ENCODE measurements at places on chromosomes 3 and 15.

- no peak for DNase-seq
These were observed 25.0 kb upstream of the LINGO1 start for GRCh38 chr15:77657634-77658238.

DNA sequence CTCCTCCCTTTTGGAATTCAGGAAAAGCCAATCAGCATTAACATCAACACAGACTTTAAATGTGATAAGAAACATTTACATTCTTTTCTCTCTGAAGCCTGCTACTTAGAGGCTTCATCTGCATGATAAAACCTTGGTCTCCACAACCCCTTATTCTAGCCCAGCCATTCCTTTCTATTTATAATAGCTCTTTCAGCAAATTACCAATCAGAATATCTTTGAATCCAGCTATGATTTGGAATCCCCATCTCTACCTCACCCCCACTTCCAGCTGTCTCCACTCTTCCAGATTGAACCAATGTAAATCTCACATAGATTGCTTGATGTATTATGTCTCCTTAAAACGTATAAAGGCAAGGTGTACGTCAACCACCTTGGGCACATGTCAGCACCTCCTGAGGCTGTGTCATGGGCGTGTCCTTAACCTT is 139.7 kb downstream of the TUSC7 start:
- DNase-seq = no peak

DNA sequence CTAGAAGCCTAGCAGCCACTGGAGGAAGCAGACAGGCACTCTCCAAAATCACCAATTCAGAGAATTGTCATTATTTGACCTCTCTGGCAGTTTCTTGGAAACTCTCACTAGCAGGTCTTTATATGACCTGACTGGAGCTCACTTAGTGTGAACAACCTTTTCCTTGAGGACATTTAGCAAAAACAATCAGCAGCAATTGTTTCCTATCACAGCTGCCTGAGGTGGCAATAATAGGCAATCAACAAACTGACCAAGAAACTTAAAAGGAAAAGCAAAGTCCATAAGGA is 162.4 kb upstream of the STT3B start:
- no peak for DNase-seq

DNA sequence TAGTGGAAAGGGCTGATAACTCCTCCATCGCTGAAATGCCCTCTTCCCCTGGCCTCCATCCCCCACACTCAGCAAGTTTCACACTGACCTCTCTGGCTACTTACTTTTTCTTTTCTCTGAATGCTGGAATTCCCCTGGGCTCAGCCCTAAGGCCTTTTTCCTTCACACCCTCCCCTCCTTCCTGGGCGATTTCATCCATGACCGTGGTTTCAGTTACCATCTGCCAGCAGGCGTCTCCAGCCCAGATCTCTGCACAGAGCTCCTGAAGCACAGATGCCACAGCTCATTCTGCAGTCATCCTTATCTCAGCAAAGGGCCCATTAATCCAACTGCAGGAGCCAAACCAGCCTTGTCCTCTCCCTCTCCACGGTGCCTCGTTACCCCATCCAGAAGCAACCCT is 114.0 kb downstream of the RFTN1 start:
- DNase-seq = peak; percentile 54

- no peak for DNase-seq
These were observed 31.0 kb downstream of the CCDC32 start for GRCh38 chr15:40533763-40534364.

DNA sequence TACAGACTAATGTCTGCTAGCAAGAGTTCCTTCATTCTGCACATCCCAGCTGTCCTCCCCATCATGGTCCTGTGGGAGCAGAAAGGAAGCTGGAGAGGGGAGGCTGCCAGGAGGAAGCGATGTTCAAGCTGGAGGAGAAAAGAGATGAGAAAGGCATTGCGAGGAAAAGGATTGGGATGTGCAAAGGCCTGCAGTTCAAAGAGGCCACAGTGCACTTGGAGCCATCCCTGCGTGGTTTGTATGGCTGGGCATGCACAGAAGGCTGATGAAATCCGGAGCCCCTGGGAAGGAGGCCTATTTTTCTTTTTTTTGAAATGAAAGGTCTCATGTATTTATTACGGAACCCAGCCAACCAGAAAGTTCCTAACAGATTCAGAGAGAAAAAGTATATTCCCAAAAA is 22.8 kb downstream of the AMOTL2 start:
- DNase-seq = no peak

- DNase-seq = no peak
These were observed 13.7 kb upstream of the LRRC2 start for GRCh38 chr3:46579756-46580286.

GRCh38 chr3:107841831-107842230 is 249.0 kb downstream of the CD47 start:
- no peak for DNase-seq

DNA sequence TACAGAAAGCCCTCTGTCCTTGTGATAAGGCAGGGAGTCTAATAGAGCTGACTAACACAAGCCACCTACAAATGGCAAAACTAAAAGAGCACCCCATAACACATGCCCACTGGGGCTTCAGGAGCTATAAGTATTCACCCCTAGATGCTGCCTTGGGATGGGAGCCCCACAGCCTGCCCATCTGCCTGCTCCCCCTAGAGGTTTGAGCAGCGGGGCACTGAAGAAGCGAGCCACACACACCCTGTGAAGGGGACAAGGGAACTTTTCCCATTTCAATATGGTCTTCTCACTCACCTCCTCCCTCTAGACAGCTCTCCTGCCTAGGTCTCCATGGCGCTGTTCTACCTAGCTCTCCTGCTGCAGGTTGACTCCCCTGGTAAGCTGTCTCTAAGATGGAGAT is 261.0 kb downstream of the SHQ1 start:
- no peak for DNase-seq

- DNase-seq = no peak
These were observed 52.6 kb upstream of the ATP11B start for GRCh38 chr3:182740710-182741109.

- no peak for DNase-seq
These were observed 744.7 kb downstream of the TUSC7 start for GRCh38 chr3:117454254-117454653.

GRCh38 chr3:69509288-69509687 is 123.4 kb upstream of the FRMD4B start:
- DNase-seq = no peak

- DNase-seq = no peak
These were observed 21.5 kb downstream of the CIAO2A start for GRCh38 chr15:64071931-64072765.

- no peak for DNase-seq
These were observed 18.7 kb upstream of the EOMES start for GRCh38 chr3:27740854-27741253.

- DNase-seq = peak; percentile 29
These were observed 81.3 kb upstream of the ABI3BP start for GRCh38 chr3:101074518-101074917.

DNA sequence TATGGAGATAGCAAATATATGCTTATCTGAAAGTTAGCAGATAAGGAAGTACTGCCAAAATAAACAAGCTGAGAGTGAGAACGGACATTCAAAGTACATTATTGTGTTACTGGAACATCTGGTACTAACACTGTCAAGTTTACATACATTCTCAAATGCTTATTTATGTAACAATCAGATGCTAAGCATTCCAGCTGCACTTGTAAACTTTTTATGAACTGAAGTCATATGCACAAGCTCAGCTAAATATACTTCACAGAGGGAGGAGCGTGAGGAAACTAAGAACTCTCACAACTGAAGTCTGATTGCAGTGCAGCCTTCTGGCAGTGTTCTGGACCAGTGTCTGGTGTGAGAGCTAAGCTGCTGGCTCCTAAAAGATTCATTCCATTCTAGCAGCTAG is 223.7 kb upstream of the NANOGP8 start:
- peak; percentile 92 for DNase-seq

DNA sequence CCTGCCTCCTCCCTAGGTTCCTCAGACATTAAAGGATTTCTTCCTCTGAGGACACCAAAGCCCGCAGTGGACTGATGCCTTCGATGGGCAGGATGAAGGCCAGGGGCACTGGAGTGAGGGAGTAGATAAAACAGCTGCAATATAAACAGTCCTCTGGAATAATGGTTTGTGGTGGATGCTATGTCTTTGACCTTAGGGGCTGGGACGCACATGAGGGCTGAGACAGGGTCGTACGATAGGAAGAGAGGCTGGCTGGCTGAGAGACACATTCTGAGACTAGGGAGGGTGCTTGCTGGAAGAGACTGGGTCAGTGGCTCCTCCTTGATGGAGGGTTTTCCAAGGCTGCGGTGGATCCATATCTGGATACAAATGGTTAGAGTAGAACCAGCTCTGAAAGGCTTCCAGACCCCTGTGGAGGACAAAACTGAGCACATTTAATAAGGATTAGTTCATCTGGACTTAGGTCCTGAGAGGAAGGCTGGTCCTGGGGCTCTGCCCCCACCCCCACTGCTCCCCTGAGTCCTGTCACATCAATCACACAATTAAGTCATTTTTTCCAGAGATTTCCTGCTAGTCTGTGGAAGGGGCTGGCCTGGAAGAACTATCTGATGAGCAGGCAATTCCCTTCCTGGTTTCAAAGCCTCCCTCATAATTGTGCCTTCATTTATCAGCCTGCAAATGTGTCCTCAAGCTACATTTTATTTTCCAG is 15.8 kb downstream of the TBC1D21 start:
- no peak for DNase-seq

DNA sequence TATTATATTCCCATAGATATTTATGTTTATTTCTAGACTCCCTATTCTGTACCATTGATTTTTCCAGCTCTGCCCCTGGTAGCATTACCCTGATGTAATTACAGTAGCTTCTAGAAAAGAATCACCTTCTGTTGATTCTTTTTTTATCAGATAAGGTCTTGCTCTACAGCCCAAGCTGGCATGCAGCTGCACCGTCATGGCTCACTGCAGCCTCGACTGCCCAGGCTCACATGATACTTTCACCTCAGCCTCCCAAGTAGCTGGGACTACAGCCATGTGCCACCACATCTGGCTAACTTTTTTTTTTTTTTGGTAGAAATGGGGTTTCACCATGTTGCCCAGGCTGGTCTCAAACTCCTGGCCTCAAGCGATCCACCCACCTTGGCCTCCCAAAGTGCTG is 41.8 kb downstream of the SLC24A1 start:
- no peak for DNase-seq

GRCh38 chr3:170108955-170109354 is 71.2 kb downstream of the GPR160 start:
- no peak for DNase-seq

DNA sequence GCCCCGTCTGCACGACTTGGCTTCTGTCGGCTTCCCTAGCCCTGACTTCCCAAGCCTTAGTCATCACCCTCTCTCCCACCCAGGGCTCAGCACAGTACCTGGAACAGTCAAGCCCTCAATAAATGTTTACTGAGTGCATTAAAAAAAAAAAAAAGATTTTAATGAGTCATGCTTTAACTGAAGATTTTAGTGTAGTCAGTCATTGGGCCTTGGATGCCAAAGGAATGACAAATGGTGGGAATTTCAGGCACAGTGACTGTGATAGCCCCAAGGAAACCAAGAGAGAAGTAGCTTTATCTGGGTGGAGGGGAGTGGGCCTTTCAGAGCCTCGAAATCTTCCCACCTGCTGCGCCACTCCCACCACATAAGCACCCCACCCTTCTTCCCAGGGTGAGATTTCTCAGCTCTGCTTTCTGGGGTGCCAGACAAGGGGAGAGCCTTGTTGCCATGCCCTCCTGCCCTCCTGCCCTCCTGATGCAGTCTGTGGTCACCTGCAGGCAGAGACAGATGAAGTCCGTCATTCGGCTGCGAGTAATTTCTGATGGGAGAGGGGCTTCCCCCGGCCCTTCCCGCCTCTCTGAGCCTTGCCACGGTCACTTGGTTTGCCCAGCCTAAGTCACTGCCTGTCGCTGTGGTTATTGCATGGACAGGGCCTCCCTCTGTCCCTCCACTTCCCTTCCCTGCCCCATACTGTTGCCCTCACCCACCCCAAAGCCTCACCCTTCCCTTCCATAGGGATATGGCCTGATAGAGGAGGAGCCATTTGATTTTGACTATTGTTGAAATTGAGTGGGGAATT is 41.8 kb downstream of the SMAD3 start:
- DNase-seq = peak; percentile 100

DNA sequence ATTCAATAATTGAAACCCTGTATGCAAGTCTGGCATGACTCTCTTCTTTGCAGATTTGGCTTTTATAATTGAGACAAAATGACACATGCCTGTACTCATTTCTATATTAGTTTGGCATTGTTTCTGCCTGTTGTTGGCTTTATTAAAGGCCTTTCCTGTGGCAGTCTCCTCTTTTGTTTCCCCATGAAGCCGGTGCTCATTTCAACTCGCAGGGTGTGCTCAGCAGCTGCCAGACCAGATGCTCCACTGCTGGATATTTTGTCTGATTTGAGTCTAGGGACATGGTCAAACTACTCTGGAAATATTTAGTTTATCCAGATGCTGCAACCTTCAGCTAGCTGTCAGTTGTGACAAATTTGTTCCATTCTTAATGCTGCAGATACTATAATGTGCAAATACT is 445.3 kb downstream of the NAALADL2 start:
- DNase-seq = no peak

- no peak for DNase-seq
These were observed 10.6 kb downstream of the CHCHD4 start for GRCh38 chr3:14113965-14114635.

DNA sequence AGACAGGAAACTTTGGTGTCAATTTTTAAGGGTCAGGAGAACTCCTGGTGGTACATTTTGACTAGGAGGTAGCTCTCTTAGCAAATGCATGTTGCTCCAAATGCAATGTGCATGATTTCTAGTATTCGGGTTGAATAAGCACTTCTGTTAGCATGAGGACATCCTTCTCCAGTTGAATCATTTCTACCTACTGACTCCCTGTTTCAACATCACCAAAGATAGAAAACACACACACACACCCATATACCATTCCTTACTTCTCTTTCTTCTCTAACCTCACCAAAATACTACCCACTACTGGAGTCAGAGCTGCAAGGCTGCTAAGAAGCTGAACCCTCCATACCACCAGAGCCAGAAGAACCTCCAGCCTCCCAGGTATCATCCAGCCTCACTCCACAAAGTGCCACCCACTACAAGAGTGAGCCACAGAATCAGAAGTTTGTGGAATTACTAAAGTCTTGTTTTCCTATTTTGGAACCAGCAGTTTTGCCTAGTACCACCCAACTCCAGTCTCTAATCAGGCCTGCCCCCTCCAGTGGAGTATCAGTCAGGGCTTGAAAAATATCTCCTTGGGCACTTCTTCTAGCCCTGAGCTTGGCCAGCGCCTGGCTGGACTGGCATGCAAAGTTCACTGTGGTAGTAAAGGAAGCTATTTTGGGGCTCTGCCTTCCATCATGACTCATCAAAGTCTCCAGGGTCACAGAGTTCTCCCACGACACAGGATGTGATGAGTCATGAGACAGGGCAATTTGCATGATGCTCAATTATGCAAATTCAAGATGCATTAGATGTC is 110.3 kb downstream of the CYP19A1 start:
- DNase-seq = peak; percentile 90

DNA sequence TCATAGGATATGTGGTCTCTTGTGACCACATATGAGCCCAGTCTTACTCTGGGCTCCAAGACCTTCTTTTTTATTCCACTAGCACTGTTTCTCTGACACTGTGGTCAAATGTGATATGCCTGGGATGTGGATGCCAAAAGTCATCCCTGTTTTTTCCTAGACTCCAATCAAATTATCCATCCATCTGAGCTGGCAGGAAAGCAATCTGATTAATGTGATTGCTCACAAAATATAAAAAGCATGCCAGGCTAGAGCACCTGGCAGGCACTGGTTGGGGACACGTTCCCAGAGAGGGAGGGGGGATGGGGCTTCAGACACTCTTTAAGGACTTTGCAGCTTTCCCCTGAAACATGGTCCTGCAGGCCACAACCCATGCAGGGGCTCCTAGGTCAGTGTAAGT is 3.1 kb upstream of the CFAP100 start:
- DNase-seq = no peak

- no peak for DNase-seq
These were observed 20.4 kb upstream of the TPM1 start for GRCh38 chr15:63022181-63022580.

Measured in fibroblast of skin of back (primary cell).